PC-9 (cell line): ENCODE measurements at places on chromosomes 3 and 15.

GRCh38 chr15:29867241-29868000 lies 45.2 kb upstream of the TJP1 start:
- DNase-seq: no peak

DNA sequence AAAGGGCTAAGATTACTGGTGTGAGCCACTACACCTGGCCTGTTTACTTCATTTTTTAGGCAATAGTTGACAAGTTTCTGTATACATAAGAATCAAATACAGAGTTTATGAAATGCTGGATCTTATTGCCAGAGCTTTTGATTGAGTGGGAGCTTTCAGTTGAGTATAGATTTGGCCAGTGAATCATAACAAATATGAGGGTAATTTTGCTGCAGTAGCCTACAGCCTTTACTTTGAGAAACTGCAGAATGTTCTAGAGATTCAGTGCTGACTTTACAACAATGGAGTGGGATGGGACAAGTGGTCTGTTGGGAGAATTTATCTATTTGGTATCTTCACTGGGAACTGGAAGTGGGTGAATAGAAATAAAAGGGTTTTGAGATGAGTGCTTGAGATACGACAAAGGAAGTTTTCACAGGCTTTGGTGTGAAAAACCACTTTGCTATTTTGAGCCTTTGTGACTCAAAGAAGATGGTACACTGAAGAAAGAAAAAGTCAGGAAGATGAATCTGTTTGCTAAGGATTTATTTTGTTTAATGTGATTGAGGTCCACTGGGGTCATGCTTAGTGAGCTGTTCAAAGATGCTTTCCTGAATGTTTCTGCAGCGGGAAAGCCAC lies 227.8 kb downstream of the UBE2E2 start:
- DNase-seq: no peak

GRCh38 chr15:42800731-42801474 lies 64.0 kb upstream of the CDAN1 start:
- DNase-seq: no peak

DNA sequence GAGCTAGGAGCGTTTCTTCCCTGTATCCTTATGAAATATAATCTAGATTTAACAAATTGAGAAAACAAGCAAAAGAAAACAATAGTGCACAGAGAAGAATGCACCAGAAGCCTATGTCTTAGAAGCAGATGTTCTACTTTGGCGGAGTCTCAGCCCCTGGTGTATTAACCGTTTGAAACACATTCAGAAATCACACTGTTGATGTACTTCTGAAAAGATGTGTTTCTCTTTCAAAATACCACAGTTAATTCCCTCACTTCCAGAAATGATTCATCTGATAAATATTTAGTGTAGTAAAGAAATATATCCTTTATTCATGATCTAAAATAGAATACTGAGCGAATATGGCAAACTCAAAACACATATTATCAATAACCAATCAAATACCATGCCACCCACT lies 77.7 kb downstream of the CBLB start:
- no peak for DNase-seq

GRCh38 chr15:41583795-41584194 lies 24.8 kb downstream of the TYRO3 start:
- peak; percentile 54 for DNase-seq

DNA sequence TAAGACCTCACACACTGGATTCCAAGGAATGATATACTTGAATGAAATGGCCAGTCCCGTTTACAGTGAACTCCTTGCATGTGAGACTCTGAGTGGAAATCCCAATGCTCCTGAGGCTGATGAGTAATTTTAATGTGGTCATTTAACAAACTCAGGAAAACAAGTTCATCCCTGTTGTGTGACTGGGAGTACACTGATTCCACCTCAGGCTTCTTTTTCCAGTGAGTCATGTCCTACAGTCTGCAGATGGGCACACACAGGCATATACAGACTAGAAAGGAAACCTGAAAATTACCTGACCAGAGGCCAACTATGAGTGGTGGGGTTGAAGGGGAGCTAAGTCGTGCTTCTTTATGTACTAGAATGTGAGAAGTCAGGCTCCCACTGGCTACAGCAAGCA lies 5.8 kb downstream of the SQOR start:
- DNase-seq: peak; percentile 18

- DNase-seq: no peak
Observed at GRCh38 chr15:67543348-67543718, 830 bp downstream of the MAP2K5 start.

DNA sequence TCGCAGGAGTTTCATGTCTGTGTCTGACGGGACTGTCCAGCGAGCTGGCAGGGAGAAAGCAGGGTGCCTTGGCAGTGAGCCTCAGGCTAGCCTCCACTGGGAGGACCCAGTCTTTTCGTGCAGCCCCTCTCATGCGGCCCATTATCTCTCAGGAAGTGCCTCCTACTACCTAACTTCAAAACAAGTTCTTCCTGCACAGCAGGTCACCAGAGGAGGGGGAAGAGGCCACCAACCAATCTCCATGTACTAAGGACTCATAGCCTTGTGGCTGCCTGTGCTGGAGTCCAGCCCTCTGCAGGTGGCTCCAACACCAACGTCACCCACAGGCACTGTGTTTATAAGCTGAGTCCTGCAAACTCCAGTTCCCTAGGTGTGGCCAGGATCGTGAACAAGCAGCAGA lies 4.8 kb downstream of the VIPR1 start:
- peak; percentile 92 for DNase-seq

- DNase-seq: no peak
Observed at GRCh38 chr15:48644467-48644826, 1.1 kb downstream of the FBN1 start.

GRCh38 chr15:40911141-40911540 lies 16.9 kb downstream of the VPS18 start:
- DNase-seq: no peak

DNA sequence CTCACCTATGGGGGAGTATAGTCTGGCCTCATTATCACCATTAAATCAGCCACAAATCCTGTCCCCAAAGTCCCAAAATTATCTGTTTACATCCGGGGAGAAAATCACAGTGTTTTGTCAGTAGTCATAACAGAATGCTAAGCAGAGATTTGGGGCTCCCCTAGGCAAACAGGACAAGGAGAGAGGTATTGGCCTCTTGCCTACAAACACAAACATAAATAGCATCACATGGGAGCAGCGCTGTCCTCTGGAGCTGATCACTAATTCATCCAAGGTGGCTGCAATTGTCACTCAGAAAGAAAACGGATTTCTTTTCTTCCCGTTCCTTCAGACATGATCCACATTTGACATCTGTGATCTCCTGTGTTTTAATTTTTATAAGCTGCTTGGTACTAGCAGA lies 1028.1 kb downstream of the NTRK3 start:
- no peak for DNase-seq

DNA sequence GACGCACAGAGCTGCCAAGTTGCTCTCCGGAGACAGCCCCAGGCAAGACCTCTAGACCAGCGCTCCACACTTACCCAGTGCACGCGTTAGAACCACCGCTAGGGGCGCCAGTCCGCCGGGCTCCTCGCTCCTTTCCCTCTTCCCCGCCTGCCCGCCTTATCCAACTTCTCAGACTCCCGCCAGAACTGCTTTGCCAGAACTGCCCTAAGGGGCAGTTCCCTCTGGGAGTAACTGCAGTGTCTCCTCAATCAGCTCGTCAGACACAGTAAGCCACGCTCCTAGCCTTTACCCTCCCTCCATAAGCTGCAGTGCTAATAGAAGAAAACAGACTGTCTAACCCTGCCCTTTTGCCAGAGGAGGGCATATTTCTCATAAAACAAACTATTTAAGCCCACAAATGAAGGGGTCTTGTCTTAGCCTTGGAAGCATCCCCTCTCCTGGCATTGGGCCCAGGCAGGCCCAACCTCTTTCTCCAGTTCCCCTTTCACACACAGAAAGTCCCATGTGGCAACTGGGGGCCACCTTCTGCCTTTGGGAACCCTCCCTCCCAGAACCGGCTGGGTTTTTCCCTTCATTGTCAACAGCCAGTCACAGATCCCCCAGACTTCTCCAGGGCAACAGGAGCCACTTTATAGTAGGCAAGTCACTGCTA lies 3.7 kb downstream of the BMF start:
- peak; percentile 88 for DNase-seq

DNA sequence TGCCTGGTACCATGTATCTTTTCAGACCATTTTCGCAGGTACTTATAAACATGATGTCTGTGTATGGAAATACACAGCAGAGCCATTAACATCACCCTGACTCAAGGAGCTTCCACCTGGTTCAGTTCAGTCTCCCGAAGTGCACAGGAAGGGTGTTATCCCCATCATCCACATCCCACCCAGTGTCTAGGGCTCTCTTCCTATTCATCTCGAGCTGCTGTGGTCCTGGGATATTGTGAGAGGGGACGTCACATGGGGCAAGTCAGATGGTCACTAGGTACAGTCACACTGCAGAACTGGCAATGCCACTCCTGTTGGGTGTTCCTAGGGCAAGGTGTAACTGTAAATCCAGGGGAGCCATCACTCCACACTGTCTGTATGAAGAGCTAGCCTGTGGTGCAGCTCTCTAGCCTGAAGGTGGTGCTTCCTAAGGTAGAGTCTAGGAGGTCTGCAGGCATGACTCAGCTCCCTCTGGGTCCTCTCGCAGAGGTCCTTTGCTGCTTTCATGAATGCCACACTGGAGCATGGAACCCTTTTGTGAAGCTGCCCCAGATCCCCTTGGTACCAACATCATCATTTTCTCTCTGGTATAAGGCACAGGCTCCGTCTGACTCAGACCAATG lies 13.9 kb downstream of the ISLR2 start:
- no peak for DNase-seq

- DNase-seq: peak; percentile 40
Observed at GRCh38 chr15:53536479-53537120, 222.9 kb downstream of the WDR72 start.

DNA sequence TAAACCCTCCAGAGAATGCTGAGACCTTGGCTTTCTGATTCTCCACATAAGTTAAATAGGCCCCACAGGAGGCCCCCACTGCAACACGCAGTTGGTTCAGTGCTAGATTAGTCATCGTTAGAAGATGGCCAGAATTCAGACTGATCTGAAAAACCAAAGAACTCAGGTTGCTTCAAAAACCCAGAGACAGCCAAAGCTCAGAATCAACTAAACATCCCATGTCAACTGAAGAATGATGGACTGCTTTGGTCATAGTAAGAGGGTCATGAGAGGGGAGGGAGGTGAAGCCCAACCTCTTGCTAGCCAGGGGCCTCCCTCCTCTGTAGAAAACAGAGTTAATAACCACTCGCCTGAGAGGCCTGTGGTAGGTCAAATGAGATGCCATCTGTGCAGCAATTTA lies 93.1 kb downstream of the AKAP13 start:
- no peak for DNase-seq

- no peak for DNase-seq
Observed at GRCh38 chr3:174061731-174062130, 664.2 kb downstream of the NLGN1 start.

DNA sequence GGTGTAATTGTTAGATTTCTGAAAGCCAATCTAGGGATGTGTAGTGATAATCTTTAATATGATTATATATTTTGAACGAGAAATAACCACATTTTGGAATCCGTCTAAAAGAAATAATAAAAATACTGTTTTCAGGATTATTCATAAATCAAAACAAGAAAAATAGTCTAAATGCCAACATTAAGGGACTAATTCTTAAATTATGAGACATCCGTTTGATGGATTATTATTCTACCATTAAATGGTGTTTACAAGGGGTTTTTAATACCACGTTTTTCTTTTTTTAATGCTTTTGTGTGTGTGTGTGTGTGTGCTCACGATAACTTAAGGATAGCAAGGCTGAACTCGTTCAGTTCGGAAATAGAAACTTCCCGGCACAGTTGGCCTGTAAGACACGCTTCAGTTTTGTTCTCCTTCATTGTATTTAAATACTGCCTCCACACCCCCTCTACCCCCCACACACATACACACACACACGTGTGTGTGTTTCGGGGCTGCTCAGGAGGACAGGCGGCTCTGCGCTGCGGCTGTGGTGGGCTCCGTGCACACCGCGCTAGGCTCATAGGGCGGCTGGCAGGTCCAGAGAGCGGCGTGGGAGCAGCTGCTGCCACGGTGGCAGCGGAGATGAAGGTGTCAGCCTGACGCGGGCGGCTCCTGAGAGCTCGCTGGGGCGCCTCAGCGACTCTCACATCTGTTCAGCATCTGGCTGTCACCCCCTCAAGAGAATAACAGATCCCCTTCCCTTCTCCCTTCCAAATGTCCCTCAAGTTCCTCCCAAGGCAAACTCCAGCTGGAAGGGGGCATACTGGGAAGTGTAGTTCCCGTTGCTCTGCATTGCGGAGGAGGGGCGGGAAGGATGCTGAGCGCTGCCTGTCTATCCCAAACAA lies 23.0 kb upstream of the ANP32A start:
- DNase-seq: no peak

DNA sequence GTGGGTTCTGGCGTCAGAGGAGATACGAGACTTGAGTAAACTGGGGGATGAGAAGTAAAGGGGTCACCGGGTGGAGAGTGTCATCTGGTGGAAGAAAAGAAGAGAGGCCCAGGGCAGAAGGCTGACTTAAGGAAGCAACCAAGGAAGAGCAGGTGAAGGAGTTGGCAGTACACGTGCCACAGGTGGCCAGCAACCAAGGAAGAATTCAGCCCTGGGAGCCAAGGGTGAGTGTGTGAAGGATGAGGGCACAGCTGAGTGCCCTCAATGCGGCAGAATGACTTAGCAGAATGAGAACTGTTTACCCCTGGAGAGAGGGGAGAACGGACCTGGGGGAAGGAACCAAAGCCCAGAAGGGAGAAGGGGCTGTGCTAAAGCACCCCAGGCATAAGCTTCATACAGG lies 71.3 kb downstream of the WHAMM start:
- no peak for DNase-seq

DNA sequence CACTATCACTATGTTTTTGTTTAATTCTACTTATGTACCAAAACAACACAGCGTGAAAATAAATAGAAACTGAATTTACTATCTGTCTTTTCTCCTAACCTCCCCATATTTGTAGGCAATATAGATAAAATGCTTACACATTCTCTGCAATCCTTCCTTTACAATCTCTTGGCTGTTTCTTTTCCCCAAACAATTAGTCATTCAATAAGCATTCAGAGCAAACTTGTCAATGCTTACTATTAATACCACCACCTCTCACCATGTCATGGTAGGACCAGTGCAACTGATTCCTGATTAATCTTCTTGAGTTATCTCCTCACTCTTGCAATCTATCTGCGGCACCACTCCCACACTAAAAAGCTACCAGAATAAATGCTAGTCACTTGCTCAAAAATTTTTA lies 74.0 kb upstream of the TTBK2 start:
- no peak for DNase-seq
